ENCODE measurements at places on chromosomes 11 and 22. TPM values are rescaled to one million over a fixed set of nuclear protein-coding genes. Genes with fewer than 3 reads are reported as not detected.
A peak's percentile ranks its signal among the peaks of the same experiment; 100 is the strongest.

DNA sequence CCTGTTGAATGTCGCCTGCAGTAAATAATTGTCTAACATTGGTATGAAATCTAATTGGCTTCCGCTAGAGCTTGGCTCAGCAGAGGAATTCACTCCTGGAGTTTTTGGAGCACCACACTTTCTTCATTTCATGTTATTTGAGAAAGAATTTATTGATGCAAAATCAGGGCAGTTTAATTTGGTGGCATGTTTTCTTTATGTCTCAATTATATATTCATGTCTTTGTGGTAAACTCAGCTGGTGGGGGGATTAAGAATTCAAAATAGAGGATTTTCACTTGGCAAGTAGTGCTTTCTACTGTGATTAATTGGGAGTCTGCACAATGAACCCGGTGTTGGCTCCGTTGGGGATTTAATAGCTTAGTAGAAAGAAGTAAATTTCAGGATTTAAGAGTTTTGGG is 784.4 kb downstream of the NTM start:
- no peak for DNase-seq

Gene KREMEN1
- 0.99 TPM for total RNA-seq

Gene ADAMTS8
- not detected for total RNA-seq

Gene SMPD1
- 51.9 TPM for total RNA-seq

DNA sequence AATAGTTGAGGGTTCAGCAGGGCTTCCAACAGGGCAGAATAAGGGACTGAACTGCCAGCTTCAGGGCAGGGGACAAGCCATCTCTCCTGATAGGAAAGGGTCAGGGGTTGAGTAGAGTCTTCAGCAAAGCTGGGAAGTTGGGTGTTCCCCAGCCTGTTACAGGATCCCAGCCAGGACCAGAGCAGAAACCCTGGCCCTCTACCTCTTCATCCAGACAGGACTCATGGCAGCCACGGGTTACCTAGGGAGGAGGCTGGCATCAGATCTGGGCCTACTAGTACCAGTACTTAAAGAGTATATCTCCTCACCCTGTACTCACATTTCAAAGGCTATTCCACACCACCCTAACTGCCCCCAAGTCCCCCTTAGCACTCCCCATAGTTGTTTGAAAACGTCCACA is 2.4 kb upstream of the TAF10 start:
- DNase-seq, result no peak

Gene SLC6A5
- not detected for total RNA-seq

DNA sequence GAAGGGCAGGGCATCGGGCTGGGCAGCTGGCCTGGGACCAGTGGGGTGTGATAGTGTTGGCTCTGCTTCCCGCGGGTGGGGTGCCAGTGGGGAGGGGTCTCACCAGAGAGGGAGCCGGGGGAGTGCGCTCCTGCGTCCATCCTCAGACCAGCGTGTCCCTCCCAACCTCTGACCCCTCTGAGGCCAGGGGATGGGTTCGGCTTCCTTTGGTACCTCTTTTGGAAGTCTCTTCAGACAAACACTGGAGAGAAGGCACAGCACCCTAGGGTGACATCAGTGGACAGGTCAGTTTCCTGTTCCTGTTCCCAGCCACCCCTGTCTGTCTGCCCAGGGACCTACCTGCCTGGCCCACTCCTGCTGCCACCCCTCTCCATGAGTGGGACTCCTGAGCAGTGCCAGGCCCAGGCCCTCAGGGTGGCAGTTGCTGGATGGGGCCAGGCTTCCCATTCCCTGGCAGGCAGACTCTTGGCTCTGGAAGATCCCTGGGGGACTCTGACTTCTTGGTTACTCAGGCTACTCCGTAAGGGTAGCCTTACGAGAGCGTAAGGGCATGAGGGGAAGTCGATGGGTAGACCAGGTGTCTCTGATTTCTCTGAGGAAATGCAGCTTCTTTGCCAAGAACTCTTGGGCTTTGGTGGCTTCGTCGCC is 2.6 kb downstream of the TAGLN start:
- no peak for DNase-seq

- DNase-seq, result no peak
These were observed 30.4 kb downstream of the KCNJ4 start for GRCh38 chr22:38424525-38425080.

- no peak for DNase-seq
These were observed 3.6 kb upstream of the ROBO3 start for GRCh38 chr11:124861670-124862069.

Gene APOBEC3C
- total RNA-seq, result 11.2 TPM

Gene GLB1L2
- total RNA-seq, result 0.28 TPM

DNA sequence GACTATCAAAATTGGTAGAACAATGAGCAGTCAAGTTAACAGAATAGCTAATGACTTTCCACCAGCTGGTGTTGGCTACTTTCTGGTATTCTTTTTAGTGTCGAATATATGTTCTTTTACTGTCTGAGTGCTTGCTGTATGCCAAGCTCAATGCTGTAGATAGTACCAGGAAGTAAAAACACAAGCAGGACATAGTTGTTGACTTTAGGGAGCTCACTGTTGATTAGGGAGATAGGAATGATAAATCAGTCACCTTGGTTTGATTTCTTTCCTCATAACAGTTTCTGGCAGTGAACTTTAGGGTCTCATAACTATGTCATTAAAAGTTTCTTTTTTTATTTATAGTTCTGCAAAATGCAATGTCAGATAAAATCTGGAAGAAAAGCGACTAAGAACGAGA is 9.0 kb downstream of the HMGXB4 start:
- no peak for DNase-seq

GRCh38 chr22:20319745-20320658 is at the start of gene DGCR6L:
Gene DGCR6L (minus strand): TSS chr22:20320060. CDS start chr22:20319988, 72 bp downstream.
- peak; percentile 91 for DNase-seq

DNA sequence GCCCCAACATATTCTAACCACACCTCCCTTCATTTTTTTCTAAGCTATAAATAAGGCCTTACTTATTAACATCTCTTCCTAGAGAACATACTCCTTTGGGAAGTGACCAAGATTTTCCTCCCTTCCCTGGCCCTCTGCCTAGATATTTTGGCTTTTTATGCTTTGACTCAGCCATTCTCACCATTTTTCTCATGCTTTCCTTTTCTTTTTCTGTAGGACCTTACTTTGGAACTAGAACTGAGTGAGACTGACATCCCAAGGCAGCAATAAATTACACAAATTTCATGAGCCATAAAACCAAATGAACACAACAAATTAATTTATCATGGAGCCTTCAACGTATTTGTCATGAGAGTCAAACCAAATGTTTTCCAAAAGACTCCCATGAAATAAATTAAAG is 142.7 kb upstream of the CTSC start:
- peak; percentile 86 for DNase-seq

DNA sequence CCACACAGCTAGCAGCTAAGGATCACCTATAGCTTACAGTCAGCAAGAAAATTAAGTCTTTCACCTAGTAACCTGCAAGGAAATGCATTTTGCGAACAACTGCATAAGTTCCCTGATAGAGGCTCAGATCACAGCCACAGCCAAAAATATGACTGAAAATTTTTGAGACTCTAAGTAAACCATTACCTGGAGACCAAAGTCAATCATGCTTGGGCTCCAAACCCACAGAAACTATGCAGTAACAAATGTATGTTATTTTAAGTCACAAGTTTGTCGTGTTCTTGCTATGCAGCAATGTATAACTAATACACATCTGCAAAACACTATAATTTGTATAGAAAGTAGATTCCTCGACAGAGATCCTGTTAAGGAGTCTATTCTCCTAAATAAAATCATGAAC is 1025.7 kb upstream of the RAG2 start:
- DNase-seq, result no peak

DNA sequence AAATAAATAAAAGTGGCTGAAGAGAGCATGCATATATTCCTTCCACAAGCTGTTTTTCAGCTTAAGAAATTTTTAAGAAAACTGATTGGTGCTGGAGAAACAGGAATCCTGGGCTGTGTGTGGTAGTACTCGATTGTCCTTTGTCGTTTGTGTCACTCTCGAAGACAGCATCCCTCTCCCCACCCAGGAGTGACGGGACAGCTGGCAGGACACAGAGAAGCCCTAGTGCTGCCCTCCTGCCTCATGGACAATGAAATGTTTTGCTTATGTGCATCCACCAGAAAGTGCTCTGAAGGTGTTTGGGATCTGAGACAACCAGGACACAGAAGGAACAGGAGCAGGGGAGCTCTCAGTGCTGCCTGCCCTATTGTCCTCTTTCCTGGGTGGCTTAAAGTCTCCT is 12.8 kb downstream of the PLAAT4 start:
- no peak for DNase-seq

Gene NLRP10
- not detected for total RNA-seq

DNA sequence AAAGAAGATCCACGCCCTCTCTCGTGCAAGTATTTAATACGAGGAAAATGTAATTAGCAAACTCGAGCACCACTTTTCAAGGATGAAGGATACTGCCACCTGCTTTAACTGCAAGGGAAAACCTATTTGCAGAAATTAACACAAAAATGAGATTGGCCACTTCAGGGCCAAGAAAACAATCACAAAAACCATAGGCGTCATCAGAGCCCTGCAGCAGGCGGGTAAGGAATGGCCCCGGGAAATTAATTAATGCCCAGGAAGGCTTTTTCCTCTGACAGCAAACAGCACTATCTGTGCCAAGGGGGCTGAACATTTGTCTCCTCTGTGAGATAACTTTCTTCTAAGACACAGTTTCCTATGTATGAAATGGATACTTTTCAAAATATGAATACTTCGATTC is 255.7 kb downstream of the CTTN start:
- DNase-seq, result no peak

DNA sequence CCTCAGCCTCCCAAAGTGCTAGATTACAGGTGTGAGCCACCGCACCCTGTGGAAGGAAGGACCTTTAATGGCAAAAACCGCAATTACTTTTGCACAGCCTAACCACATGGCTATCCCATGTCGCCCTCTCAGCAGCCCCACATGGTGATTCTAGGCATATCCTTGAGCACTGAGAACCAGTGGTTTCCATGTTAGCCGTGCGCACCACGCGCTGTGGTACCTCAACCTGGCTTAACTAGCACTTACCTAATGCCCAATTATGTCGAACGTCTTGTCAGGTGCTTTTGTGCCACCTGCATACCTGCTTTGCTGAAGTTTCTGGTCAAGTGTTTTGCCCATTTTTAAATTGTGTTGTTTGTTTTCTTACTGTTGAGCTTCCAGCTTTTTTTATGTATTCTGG is 697.9 kb downstream of the BRD1 start:
- DNase-seq, result no peak

DNA sequence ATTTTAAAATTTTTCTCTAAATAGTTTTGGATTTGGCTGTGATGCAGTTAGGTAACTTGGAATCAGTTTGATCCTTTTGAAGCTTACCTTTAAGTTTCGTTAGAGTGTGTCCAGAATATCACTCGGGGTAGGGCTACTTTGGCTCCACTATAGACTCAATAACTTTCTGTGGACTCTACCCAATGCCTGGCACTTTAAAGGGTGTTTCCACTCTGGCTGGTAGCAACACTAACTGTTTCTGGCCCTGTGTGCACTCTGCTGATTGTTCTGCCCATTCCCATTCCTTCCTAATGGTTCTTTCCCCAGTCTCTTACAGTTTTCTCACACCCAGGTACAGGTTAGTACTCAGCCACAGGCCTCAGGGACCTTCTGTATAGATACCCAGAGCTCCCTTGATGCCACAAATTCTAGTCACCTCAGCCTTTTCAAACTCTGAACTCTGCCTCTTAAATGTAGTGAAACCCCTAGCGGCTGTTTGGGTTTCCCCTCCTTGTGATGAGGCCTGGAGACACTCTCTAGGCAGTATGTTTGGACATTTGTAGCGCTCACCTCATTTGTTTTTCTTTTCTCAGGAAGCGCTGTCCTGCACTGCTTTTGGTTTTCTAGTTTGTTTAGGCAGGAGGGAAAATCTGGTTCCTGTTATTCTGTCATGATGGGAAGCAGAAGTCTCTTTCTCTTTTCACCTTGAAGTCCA is 16.8 kb downstream of the CUL5 start:
- DNase-seq, result peak; percentile 67

DNA sequence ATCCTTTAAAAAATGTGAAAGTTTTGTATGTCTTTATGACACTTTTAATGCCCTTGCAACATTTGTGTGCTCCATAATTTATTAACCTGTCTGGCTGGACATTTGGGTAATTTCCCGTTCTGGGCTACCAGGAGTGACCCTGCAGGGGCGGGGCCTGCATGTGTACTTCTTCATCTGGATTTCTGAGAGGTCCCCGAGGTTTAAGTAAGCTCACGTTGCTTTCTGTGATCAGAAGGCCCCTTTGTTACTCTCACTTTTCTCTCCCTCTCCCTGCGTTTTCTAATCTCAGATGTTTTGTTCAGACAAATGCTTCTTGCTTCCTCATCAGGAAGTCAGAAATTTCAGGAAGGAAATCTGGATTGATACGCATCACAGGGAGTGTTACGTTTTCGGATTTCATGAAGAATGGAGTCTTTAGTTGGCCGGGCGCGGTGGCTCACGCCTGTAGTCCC is 78.9 kb upstream of the CRYBB3 start:
- peak; percentile 95 for DNase-seq

DNA sequence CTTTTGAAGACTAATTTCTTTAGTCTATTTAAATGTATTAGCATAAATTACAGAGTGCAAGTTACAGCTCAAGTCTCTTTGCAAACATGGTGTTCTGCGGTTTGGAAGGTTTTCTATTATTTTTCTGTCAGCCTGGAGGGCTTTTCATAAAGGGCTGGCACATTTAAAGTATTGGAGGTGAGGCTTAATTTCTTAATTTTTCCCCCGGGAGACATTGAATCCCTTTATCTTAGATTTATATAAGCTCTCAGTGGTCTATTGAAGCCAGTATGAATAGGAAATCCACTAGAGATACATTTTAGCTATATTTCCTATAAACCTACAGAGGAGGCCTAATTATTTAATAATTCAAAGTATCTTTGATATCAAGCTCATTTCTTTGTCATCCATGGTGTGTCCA is 102.7 kb upstream of the CLPB start:
- DNase-seq, result no peak

- DNase-seq, result no peak
These were observed 59.2 kb upstream of the ATXN10 start for GRCh38 chr22:45612451-45612901.

DNA sequence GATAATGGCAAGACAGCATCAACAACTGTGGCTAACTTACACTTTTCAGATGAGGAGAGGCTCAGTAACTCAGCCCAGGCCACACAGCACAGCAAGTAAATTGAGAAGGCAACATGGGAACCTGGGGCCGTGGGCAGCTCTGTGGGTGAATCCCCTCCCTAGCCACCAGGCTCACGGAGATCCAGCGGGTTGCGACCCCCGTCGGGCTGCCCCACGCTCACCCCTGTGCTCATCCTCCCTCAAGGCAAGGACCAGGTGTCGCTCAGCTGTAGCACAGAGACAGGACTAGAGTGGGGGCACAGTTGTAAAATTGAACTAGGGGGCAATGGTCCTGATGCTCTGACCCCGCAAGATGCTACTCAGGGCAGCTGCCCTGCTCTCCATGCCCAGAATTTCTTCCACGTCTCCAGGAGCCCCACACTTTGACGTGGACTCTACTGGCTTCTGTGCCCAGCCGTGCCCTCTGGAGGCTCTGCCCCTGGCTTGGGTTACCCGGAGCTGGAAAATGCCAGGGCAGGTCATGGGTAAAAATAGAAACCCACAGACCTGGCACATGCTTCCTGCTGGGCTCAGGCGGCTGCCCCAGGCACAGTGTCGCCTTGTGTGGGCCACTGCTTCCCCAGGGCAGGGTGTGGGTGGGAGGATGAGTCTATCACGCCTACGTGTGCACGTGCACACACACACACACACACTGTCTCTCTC is 9.0 kb downstream of the TUBA8 start:
- DNase-seq, result no peak

All from endothelial cell of umbilical vein (primary cell).